ENCODE measurements at places on chromosomes 5 and 9.

DNA sequence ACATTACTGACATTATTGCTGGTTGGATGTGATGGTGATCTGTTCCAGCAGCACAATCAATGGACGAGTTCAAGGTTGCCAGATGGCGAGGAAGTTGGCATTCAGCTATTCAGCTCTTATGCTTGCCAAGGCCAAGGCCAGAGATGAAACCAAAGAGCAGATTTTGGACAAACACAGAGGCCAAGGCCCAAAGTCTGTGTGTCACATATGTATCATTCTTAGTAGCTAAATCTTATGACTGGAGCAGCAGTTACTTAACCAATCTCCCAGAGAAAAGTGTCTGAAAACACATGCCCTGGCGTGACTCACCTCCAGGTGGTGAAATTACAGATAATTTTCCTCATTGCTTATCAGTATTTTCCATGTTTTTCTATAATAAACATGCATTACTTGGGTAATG, 189.0 kb upstream of the EGFLAM start:
- DNase-seq: no peak

GRCh38 chr5:20833081-20833627, 845.2 kb upstream of the CDH18 start:
- no peak for DNase-seq

- no peak for DNase-seq
Observed at GRCh38 chr5:144315994-144316634, 145.4 kb downstream of the KCTD16 start.

GRCh38 chr5:37815913-37816312, 23.9 kb downstream of the GDNF start:
- no peak for DNase-seq

- no peak for DNase-seq
Observed at GRCh38 chr5:95861864-95862561, 39.5 kb upstream of the GLRX start.

DNA sequence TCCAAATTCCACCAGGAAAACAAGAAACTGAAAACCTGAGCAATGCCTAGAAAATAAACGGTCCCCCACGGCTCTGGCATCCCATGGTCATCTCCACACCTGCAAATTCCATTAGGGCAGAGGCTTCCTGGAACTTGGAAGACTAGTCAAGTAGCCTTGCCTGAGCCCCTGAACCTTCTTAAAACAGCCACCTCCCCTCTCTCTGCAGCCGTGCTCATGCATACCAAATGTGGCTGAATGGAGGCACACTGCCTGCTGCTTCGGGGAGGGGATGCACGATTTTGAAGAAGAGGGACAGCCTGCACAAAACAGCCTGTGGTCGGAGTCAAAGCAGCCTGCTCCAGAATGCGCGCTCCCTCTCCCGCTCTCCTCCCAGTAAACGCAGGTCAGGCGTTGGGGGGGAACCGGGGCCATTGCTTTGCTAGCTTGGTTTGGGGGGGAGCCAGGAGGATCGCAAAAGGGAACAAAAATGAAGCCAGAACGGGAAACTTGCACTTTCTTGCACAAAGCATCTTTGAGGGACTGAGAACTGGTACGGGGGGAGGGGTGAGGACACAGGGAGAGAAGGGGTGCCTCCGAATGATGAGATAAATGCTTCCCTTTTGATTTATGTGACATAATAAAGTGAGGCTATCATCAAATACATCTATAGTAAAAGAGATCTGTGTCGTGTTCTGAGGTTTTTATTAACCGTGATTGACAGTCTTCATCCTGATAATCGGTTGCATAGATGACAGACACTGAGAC, at the start of gene TRPM3:
Gene TRPM3, minus strand, starts transcription at position 347 of the 747 bp plus-strand sequence. Its CDS starts 267 bp downstream, at position 80.
- DNase-seq: no peak

GRCh38 chr5:158198636-158199035, 339.7 kb upstream of the CLINT1 start:
- no peak for DNase-seq

DNA sequence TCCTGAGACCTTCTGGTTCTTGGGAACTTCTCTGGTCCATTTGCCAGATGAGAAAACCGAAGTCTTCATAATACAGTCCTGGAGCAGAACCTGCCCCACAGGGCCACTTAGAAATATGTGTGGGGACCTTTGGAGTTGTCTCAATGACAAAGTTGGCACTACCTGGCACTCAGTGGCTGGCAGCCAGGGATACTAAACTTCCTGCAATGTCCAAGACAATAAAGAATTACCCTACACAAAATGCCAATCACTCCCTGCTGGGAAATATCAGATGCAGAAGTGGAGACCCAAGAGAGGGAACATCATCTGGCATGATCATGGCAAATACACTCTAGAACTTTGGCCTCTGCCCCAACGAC, 29.6 kb downstream of the ADRB2 start:
- DNase-seq: no peak

GRCh38 chr9:137439158-137439714, 1.9 kb downstream of the ENTPD8 start:
- no peak for DNase-seq

DNA sequence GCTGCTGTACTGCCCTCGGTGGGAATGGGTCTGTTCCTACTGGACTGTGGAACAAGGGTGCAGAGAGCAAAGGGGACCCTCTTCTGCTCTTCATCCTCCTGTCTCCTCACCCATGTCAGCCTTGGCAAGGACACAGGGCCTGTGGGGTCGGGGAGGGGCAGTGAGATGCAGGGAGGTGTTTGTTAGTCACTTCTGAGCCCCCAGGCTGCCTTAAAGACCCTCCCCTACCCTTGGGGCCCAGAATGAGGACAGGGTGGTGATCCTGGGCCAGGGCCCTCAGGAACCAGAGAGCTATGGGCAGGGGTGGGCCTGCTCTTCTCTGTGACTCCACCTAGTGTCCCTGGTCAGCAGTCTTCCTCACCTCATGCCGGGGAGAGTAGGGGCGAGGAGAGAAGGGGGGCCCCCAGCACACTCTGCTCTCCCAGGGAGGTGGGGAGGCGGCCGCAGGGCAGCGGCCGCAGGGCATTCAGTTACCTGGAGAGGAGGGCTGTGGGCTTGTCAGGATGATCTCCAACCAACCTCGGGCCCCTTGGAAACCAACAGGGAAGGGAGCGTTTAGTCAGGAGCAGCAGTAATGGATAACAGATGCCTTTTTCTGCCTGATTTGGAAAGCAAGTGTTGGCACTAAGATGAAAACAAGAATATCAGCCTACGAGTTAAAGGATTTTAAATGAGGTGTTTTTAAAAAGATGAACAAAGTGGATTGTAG, 62.0 kb upstream of the GARNL3 start:
- DNase-seq: no peak

DNA sequence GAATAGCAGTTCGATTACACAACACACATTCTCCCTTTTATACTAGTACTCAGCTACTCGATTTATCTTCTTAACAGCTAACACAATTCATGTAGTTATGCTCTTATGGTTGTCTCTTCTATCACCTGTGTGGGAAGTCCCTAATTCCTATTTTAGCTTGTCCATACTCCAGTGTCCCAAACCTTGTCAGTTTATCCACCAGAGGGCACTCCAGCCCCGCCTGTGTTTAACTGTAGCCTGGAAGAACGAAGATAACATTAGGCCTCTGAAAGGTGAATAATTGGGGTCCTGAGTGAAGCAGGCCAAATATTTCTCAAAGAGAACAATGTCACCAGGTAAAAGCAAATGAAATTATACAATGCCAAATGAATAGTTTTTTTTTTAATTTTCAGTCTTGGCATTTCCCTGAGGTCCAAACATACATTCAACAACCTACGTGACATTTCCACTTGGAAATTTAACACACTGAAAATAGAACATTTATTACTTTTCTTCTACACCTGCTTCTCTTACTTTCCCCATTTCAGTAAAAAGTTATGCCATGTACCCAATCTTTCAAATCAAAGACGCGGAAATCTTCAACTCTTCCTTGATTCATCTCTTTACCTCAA, 560.7 kb downstream of the HTR1A start:
- DNase-seq: peak; percentile 18

- no peak for DNase-seq
Observed at GRCh38 chr5:154309805-154310204, 119.3 kb downstream of the GALNT10 start.

- no peak for DNase-seq
Observed at GRCh38 chr9:80946496-80947170, 742.7 kb downstream of the TLE1 start.

DNA sequence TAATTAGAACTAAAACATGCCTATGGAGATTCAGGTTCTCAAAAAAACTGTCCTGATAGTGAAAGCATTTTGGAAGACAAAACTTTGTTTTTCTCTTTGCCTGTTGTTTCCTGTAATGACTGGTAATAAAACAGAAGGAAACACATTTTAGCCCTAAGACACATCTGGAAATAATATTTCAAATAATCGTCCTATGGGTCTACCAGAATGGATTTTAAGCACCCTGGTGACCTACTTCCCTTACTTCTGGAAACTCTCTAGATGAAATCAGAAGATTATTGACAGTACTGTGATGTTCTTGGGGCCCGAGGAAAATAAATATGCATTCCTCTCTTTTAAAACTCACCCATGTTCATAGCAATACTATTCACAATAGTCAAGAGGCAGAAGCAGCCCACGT, 110.1 kb upstream of the TLE4 start:
- no peak for DNase-seq

GRCh38 chr5:57055731-57056130, 103.8 kb upstream of the MIER3 start:
- no peak for DNase-seq

GRCh38 chr5:168736281-168736831, 157.2 kb upstream of the PANK3 start:
- no peak for DNase-seq

DNA sequence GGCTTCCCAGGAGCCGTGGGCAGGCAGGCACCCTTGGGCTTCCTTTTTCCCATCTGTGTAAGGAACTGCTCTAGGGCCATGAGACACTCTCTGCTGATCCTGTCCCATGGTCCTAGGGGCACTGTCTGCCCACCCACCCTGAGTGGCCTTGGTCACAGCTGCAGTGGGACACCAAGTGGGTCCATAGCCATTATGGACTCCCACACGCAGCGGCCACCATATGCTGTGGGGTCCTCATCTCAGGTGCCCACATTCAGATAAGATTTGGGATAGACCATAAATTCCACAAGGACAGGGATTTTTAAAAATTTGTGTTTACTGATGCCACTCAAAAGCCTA, 180.8 kb downstream of the AUH start:
- DNase-seq: no peak

DNA sequence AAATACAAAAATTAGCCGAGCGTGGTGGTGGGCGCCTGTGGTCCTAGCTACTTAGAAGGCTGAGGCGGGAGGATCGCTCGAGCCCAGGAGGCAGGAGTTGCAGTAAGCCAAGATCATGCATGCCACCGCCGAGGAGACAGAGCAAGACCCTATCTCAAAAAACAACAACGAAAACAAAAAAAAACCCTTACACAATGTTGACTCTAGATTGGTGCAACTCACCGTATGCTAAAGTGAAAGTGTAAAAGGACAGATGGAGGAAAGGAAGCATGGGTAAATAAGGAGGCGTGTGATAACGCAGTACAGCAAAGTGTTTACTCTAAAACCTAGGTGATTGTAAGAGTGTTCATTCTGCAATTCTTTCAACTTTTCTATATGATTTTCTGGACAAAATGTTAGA, 15.9 kb upstream of the RUFY1 start:
- DNase-seq: no peak

DNA sequence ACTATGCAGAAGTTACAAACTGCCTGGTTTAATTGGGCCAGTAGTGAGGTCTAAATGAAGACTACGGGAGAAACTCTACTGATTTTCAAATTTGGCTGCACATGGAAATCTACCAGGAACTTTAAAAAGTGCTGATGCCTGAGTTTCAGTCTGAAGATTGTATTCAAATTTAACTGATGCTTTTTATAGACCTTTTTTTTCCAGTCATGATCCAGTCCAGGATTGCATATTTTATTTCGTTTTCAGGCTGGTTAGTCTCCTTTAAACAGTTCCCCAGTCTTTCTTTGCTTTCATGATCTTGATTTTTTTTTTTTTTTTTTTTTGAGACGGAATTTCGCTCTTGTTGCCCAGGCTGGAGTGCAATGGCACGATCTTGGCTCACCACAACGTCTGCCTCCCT, 23.7 kb upstream of the SPZ1 start:
- no peak for DNase-seq

DNA sequence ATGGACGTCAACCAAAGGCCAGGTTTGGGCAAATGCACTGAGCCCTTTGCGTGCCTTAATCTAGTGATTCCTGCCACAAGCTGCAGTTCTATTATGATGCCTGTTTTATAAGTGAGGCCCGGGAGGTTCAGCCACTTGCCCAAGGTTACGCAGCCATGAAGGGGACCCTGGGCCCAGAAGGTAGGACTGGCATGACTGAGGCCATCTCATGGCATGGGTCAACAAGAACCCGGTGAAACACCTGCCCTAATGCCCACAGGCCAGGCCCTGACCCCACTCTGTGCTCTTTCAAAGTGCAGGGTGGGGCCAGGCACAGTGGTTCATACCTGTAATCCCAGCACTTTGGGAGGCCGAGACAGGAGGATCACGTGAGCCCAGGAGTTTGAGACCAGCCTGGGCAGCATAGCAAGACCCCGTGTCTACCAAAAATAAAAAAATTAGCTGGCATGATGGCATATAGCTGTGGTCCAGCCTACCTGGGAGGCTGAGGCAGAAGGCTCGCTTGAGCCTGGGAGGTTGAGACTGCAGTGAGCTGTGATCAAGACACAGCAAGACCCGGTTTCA, 8.6 kb downstream of the NINJ1 start:
- DNase-seq: no peak

All from KG1 (cell line).